ENCODE measurements at places on chromosomes 4 and X.

DNA sequence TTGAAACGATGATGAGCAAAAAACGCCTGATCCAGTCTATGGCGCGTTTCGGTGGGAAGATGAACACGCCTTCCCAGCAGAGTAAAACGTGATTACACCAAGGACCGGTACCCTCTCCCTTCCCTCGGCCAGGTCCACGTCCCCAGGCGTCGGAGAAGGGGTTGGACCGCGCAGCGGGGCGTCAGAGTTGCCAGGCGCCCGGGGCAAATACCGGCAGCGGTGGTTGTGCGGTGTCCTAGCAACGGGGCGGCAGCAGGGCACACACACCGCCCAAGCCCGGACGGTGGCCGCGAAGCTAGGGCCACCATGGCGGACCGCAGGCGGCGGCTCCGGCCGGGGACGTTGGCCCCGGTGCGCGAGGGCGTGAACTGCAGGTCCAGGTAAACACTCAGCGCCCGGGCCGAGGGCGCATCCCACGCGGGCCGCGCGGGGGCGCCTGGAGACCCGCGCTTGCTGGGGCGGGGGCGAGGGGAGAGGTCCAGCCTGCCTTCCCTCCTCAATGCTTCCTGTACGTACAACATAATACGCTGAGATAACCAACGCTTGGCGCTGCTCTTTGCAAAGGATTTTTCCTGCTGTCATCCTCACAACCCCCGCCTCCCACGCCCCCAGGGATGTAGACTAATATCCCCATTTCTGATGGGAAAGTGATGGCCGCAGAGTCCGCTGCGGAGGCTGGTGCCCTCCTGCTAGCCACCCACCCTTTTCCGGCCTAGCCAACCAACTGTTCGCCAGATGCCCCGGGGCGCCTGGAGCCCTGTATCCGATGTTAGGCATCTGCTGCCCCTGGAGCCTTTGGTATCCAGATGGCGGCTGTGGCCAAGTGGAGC is at the start of gene FAM47E:
FAM47E (plus strand) TSS at position 281 of the 830 bp plus-strand sequence; CDS start at position 307, 26 bp downstream.
- DNase-seq, result no peak

GRCh38 chr4:85420831-85421230 is 54.1 kb upstream of the ARHGAP24 start:
- DNase-seq, result no peak

DNA sequence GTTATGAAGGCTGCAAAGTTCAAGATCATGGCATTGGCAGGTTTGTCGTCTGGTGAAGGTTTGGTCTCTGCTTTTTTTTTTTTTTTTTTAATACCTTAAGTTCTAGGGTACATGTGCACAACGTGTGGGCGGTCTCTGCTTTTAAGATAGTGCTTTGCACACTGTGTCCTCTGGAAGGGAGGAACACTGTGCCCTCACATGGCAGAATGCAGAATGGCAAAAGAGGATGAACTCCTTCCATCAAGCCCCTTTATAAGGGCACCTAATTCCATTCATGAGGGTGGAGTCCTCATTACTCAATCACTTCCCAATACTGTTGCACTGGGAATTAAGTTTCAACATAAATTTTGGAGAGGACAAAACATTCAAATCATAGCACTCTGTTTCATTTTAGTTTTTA is 101.4 kb downstream of the GLRA2 start:
- DNase-seq, result no peak

DNA sequence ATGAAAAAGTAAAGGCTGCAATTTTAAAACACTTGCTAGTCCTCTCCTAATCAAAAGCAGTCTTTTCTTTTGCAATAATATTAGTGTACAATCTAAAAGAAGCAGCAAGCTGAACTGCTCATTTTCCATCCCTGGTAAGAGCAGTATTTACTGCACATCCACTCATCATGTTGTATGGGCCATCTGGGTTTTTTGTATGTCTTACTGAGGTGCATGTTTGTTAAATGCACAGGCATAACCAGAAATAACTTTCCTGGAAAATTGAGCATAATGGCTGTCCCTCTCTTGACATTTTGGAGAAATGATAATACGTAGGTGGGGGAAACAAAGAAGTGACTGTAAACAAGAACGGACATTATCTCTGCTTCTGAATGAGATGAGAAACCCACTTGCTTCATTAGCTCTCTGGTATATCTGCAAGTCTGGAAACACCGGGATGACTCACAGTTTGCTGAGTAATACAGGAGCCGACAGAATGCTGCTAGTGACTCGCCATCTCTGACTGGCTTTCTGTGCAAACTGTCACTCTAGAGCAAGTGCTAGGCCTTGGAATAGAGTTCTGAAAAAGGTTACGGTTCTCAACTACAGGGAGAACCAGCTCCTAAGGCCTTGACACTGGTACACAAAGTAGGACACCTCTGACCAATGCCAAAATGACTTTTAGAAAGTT is 85.7 kb upstream of the MTM1 start:
- DNase-seq, result no peak

DNA sequence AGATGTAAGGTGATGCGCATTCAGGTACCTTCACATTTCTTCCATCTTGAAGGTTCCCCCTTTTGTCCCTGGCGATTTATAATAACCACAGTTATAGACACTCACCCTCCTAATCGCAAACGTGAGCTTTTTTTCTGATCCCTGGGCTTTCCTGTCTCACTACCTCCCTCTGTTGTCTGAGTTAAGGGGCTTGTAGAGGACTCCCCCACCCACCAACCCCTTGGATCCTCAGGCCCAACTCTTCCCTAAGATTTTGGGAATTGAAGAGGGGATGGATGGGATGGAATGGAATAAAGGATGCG is 1.4 kb downstream of the CNKSR2 start:
- no peak for DNase-seq

- no peak for DNase-seq
Observed at GRCh38 chrX:38975368-38975942, 174.2 kb downstream of the MID1IP1 start.

DNA sequence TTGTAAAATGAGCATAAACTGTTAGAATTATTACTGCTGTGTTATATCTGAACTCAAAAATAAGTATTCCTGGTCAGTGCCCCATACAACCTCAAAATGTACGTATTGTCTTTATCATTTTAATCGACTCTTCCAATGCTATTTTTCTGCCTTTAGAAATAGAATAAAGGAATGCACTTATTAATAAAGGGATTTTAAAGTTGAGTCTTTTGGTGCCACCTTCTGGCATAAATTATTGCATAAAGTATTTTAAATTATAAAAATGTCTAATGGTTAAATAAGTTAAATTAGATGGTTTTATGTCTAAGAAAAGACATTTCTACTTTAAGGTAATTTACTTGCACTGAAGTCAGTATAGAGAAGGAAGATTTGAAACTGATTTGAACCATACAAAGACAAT is 424.0 kb upstream of the NDST4 start:
- no peak for DNase-seq

- DNase-seq, result no peak
Observed at GRCh38 chrX:18702362-18703195, 4.9 kb upstream of the PPEF1 start.

DNA sequence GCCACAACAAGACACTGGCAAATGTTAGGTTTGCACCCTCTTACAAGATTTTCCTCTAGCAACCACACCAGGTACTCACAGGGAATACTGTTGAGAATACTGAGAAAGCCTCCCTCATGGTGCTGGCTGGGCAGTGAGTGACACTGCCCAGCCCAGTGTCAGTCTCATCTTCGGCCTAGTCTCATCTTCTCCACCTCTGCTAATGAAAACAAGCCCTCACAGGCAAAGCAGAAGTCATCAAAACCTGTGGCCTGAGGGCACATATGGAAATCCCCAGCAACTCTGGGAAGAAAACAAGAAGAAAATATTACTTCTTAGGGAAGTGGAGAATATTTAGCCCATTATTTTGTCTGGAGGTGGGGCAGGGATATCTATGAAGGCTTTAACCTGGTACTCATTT is 7.9 kb upstream of the ADAM29 start:
- no peak for DNase-seq

Data from T follicular helper cell (primary cell).